ENCODE measurements at places on chromosomes 3 and 15. TPM values are rescaled to one million over a fixed set of nuclear protein-coding genes. Genes with fewer than 3 reads are reported as not detected.

Gene HGD
- polyA plus RNA-seq = 0.19 TPM

Gene LOXL1
- 332 TPM for polyA plus RNA-seq

Gene CNTN3
- polyA plus RNA-seq = 2.2 TPM

Gene MSL2
- 7.1 TPM for polyA plus RNA-seq

Gene CEP70
- polyA plus RNA-seq = 4.6 TPM

Gene ESYT3
- polyA plus RNA-seq = 0.03 TPM

Gene RPUSD2
- 7.2 TPM for polyA plus RNA-seq

Gene STARD5
- 20.4 TPM for polyA plus RNA-seq

Gene AP3B2
- polyA plus RNA-seq = 0.14 TPM

Gene SELENOS
- 77.1 TPM for polyA plus RNA-seq

Gene GABPB1
- polyA plus RNA-seq = 26.3 TPM

Gene EPHA6
- not detected for polyA plus RNA-seq

Gene ABI3BP
- 26.7 TPM for polyA plus RNA-seq

DNA sequence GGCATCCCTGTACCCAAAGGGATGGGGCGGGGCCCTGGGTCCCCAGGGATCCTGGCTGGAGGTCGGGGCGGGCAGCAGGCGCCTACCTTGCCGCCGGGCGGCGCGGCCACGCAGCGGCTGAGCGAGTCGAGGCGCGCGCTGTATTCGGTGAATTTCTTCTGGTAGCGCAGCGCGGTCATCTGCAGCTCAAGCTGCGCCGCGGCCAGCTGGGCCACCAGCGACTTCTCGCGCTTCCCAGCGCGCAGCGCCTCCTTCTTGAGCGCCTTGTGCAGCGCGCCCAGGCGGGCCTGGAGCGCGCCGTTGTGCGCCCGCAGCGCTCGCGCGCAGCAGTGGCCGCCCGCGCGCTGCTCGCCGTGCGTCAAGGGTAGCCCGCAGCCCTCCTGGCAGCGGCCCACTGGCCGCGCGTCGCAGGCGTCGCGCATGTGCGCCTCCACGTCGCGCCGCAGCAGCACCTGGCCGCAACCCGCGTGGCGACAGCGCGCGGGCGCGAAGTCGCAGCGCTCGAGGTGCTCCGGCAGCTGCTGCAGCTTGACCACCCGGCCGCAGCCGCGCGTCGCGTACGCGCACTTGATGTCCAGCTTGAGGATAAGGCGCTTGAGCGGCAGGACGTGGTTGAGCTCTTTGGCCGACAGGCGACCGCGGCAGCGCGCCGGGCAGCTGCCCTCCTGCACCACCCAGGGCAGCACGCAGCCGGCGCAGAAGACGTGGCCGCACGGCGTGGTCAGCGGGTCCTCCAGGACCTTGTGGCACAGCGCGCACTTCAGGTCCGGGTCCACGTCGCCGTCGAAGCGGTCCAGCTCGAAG is 522 bp downstream of the PDZRN3 start:
- DNase-seq = peak; percentile 85

GRCh38 chr3:182937293-182938051 is 42.9 kb downstream of the DCUN1D1 start:
- no peak for DNase-seq

- DNase-seq = no peak
These were observed 14.7 kb upstream of the TRIM59 start for GRCh38 chr3:160464321-160464720.

DNA sequence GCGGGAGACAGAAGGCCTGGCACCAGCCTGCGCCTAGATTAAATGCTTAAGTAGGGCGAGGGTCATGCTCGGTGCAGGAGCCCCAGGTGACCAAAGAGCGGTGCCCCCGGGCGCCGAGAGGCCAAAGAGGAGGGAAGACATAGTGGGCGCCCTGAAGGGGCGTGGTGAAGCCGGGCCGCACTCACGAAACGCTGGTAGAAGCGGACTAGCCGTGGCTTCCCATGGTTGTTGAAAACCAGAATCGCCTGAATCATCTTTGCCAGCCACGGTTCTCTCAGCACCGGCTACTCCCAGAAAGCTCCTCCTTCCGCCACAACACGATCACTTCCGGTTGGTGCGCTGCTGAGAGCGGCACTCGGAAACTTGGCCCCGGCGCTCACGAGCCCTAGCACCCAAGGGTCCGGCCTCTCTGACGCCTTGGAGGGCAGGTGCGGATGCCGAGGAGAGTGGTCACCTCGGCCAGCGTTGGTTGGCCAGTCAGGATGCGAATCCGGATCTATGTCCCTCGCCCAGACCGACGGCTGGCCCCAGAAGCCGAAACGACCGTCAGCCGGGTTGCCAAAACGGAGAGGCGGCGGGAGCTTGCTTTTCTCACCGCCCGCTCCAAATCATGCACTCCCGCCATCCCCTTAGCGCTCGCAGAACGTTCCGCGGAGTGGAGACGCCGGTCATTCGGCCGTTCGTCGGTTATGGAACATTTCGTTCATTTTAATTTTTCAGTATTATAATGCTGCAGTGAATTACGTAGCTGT is at the start of gene AP3S2:
Gene AP3S2, minus strand, starts transcription at position 299 of the 752 bp plus-strand sequence. Its CDS starts 45 bp downstream, at position 254.
- DNase-seq = peak; percentile 94

- DNase-seq = no peak
These were observed 33.9 kb downstream of the SHQ1 start for GRCh38 chr3:72814308-72814707.

- DNase-seq = peak; percentile 27
These were observed 587 bp upstream of the TNK2 start for GRCh38 chr3:195908694-195909581.

- DNase-seq = peak; percentile 55
These were observed 35.9 kb upstream of the CMSS1 start for GRCh38 chr3:99781761-99782160.

GRCh38 chr15:60660290-60661051 is 181.5 kb upstream of the ICE2 start:
- peak; percentile 73 for DNase-seq

DNA sequence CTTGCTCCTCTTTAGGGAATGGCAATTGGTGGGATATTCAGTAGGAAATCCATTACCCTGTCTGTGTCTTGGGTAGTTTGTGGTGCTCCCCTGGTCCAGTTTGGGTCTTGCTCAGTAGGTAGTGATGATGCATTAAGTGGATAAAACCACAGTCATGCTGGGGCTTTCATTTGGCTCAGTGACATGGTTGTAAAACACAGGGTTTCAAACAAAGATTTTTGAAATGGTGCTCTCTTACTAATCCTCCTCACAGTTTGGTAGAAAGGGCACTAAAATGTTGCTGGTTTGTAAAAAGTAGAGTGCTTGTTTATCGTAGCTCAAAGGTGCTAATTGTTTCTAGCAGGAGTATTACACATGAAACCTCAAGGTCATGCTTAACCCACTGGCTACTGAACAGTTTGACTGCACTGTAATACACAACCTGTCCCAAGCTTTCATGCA is 22.9 kb downstream of the BBX start:
- peak; percentile 39 for DNase-seq

GRCh38 chr3:72270072-72270681 is 485.2 kb upstream of the PROK2 start:
- peak; percentile 96 for DNase-seq

DNA sequence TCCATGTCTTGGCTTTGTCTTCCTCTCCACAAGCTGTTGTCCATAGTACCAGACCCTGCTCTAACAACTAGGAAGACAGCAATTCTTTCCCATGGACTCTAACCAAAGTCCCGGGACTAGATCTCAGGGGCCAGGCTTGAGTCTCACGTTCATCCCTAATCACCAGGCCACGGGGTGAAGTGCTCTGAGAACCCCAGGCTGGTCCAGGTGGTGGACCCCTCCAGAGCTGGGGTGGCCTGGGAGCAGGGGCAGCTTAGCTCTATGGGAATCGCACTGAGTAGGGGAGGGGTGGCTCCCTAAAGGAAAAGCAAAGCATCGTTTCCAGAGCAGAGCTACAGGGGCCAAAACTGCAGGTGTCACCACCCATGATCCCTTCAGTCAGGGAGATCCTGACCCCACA is 150.9 kb downstream of the TPRA1 start:
- DNase-seq = no peak

GRCh38 chr3:149567381-149567780 is 90.4 kb downstream of the WWTR1 start:
- DNase-seq = no peak

DNA sequence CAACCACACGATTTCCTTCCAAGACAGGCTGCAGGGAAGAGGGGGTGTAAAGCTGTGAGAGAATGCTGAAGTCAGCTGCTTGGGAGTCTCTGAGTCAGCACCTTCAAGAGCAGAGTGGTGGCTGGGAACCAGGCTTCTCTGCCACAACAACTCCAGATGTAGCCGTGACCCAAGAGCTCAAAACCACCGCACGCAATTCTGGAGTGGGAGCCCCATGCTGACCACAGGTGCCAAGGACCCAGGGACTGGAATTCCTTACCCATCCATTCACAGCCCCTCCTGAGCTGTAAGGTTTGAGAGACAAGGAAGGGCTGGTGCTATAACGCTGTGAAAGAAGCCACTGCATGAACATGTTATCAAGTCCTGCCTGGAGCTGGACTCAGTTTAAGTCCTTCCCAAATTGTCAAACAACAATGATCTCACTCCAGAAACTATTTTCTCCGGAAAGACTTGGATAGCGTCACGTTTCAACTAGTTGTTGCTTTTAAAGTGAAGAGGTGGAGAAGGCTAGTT is 61.4 kb downstream of the UMPS start:
- DNase-seq = peak; percentile 95

DNA sequence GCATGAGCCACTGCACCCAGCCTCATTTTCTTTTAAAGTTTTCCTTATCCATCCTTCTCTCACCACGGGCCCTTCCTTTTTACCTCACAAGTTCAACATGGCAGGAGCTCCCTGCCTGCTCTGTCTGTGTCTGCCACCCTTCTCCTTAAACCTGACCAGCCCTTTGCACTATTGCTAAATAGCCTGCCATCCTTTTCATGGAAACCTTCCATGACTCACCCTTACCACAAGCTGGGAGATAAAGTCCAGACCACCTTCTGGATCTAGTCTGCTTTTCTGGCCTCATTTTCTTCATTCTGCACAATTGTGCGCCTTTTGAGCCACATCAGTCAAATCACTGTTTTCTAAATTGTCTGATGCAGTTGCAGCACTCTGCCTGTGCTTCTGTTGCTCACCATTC is 8.9 kb downstream of the PARP14 start:
- peak; percentile 39 for DNase-seq

- no peak for DNase-seq
These were observed 20.5 kb downstream of the AP3B2 start for GRCh38 chr15:82689147-82689546.

- DNase-seq = no peak
These were observed 18.3 kb upstream of the BFSP2 start for GRCh38 chr3:133381346-133382109.

- no peak for DNase-seq
These were observed 99.2 kb downstream of the FHIT start for GRCh38 chr3:61152071-61152470.

- DNase-seq = no peak
These were observed 49.8 kb upstream of the SGO1 start for GRCh38 chr3:20235796-20236195.

DNA sequence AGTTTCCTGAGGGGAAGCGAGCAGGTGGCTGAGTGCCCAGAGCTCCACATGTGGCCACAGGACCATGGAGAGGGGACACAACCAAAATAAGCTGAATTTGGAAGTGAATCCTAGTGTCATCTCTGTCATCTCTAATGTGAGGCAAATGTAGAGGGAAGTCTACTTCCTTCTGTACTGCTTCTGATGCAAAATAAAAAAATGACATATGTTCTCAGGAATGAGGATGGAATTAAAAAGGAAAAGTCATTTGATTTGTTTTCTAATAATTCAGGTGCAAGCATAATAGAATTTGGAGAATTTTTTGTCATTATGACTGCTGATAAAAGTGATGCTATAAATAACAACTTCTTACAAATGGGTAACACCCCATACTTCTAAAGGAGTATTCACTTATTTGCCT is 59.5 kb upstream of the POU1F1 start:
- DNase-seq = no peak

GRCh38 chr3:150376001-150376848 is 31.9 kb upstream of the TSC22D2 start:
- DNase-seq = peak; percentile 50

GRCh38 chr3:31423482-31423881 is 109.2 kb upstream of the STT3B start:
- DNase-seq = peak; percentile 57

DNA sequence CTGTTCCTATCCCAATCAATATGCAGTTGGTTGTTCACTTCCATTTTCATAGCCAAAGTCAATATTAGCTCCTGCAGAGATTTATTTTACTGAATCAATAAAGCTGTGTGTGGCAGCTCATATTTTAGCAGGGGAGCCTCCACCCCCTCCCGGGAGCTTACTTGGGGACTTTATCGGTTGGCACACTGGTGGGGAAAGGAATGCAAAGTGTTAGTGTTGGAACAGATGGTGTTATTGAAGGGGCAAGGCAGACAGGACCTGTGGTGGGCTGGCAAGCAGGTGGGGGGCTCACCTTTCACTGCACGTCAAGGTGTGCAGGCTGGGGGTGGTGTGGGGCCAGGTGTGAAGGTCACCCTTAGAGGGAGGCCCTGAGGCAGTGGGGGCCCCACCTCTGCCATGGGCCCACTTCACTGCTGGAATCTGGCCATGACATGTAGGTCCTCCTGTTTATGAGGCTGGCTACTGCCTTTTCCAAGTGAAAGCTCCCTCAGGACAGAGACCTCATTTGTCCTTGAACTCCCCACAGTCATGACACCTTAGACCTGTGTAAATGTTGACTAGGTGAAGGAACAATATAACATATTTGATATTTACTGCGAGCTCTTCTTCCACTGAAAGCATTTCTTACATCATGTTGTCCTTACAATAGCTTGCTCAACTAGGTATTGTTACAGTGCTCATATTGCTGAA is 44.0 kb upstream of the SEC22A start:
- DNase-seq = no peak

DNA sequence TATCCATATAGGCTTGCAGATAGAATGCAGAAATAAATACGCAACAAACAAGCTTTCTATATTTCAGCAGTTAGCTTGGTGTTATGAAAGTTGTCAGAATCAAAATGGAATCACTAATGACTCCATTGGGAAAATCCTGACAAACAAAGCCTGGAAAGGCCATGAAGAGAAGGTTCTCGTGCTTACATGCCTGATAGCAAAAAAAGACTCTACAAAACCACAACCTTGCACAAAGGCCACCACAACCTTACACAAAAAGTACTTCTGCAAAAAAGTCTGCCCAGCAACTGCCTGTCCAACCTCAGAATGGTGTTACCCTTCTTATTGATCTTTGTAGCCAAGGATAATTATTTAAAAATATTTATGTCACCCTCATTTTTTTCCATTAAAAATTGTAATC is 14.4 kb upstream of the PLSCR1 start:
- DNase-seq = no peak

DNA sequence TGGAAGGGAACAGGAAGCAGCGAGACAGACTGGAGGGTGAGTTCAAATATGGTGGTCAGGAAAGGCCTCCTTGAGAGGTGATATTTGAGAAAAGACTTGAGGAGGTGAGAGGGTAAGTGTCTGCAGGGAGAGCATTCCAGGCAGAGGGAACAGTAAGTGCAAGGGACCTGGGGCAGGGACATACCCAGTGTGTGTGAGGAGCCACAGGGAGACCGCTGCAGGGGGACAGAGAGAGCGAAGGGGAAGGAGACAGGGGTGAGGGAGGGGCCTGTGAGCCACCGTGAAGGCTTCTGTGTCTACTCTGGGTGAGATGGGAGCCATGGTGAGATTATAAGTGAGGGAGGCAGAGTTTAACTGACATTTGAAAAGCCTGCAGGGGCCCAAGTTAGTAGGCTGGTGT is 38.0 kb downstream of the WNT7A start:
- DNase-seq = no peak

GRCh38 chr15:55968923-55969322 is 24.5 kb downstream of the NEDD4 start:
- no peak for DNase-seq

GRCh38 chr15:86973284-86973844 is 893.7 kb downstream of the AGBL1 start:
- no peak for DNase-seq

GRCh38 chr3:9019259-9019961 is 56.1 kb upstream of the RAD18 start:
- no peak for DNase-seq

GRCh38 chr15:81024265-81024872 is 23.6 kb downstream of the TLNRD1 start:
- no peak for DNase-seq

All from IMR-90 (cell line).